AG08396 (cell line): ENCODE measurements at places on chromosomes 6 and 20.

DNA sequence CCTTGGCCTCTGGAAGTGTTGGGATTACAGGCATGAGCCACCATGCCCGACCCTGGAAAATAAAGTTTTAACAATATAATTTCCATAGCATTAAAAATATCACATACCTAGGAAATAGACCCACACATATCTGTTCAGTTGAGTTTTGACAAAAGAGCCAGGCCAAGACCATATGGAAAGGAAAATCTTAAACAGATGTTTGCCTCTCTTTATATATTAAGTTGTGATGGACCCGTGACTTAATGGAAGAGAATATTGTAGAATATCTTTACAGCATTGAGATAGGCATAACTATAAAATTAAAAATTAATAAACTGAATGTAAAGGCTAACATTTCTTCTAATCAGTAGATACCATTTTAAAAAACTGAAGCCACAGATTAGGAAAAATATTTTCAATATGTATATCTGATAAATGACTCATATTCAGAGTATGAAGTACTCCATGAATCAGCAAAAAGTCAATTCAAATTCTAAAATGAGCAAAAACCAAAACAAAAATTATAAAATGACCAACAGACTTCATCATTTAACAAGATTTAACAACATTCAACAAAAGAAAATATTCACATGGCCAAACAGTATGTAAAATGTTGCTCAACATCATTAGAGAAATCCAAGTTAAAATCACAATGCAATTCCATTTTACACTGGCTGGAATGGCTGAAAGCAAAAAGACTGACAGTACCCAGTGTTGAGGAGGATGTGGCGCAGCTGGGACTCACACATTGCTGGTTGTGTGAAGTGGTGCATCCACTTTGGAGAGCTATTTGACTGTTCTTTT, 43.3 kb downstream of the GTF2H5 start:
- peak; percentile 33 for DNase-seq

DNA sequence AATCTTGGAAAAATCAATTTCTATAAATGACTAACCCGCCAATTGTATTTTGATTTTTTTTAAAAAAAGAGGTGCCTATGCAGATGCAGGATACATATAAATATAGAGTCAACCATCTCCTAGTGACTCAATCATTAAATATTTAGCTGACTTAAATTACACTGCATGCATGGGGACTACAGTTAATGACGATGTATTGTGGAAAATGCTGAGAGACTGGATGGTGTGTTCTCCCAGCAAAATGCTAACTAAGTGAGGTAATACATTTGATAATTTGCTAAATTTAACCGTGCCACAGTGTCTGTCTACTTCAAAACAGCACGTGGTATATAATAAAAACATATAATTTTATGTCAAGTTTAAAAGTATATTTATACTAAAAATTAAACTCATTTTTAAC, 341.6 kb downstream of the PRKN start:
- DNase-seq, result no peak

GRCh38 chr6:128731249-128732165, 151.4 kb upstream of the LAMA2 start:
- peak; percentile 38 for DNase-seq

- DNase-seq, result no peak
Observed at GRCh38 chr6:139824864-139825263, 450.4 kb upstream of the CITED2 start.

DNA sequence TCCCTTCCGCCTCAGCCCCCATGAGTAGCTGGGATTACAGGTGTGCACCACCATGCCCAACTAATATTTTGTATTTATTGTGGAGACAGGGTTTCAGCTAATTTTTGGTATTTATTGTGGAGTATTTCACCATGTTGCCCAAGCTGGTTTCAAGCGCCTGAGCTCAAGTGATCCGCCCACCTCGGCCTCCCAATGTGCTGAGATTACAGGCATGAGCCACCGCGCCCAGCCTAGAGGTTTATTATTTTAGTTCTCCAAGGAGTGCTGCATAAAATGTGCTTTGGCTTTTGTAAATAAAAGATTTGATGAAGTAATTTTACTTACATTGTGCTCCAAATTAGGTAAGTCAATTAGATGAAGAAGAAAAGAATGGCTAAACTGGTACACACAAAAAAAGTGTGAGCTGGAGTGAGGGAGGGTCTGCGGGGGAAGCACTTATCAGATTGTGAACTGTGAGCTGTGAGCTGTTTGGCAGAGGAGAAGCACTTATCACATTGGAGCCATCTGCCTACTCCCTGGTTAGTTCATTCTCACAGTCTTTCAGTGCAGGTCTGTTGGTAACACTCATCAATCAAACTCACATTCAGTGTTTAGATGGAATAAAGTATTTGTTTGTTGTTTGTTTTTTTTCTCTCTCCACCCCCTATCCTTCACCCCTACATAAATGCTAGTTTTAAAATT, 398.0 kb downstream of the EPHA7 start:
- no peak for DNase-seq

DNA sequence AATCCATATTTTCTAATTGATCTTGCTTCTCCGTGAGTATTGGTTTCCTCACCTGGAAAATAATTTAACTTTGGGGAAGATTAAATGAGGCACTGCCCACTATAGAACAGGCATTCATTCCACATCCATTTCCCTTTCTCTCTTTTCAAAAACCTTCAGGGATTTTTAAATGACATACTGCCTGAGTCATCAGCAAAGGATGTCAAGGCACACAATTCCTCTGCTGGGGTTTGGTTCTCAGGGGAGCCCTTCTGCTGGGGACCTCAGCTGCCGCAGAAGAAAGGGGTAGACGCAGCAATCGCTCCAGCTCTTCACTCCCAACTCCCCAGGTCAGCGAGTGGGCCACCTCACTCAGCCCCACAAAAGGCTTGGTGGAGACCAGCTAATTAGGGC, 90.7 kb upstream of the BACH2 start:
- DNase-seq, result no peak

- DNase-seq, result no peak
Observed at GRCh38 chr20:58649288-58650180, 1.5 kb upstream of the STX16 start.

DNA sequence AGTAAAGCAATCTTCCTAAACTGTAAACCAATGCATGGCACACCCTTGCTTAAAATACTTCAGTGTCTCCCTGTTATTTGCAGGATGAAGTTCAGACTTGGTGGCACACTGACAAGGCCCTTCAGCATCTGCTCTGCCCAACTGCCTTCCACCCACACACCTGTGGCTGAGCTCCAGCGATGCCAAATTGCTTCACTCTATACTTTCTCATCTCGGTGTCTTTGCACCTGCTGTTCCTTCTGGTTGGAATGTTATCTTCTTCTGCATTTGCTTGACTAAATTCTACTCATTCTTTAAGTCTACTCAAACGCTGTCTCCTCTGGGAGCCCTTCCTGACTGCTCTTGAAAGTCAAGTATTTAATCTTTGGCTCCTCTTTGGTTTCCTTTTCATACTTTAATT, 100.1 kb upstream of the SUPT3H start:
- no peak for DNase-seq

- no peak for DNase-seq
Observed at GRCh38 chr6:134950482-134950881, 581 bp upstream of the ALDH8A1 start.

GRCh38 chr6:56484669-56485068, 158.0 kb downstream of the DST start:
- no peak for DNase-seq

- DNase-seq, result no peak
Observed at GRCh38 chr6:143267760-143268159, 182.7 kb downstream of the ADAT2 start.

DNA sequence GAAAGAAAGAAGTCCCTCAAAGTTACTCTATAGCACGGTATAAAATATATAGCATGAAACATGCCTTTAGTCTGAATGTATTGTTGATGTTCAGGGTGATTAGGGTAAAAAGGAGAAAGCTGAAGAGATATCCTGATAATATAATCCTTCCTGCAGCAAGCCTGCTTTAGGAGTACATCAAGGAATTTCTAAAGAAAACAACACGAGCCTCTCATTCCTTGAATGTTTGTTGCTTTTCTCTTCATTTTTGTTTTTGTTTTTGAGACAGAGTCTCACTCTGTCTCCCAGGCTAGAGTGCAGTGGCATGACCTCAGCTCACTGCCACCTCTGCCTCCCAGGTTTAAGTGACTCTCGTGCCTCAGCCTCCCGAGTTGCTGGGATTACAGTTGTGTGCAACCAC, 79.1 kb downstream of the CD164 start:
- no peak for DNase-seq
